ENCODE measurements at places on chromosomes 12 and 14.

- no peak for DNase-seq
Measured at GRCh38 chr14:101939646-101940170, 24.7 kb upstream of the DYNC1H1 start.

GRCh38 chr12:108021949-108022522 lies 107.1 kb upstream of the WSCD2 start:
- no peak for DNase-seq

DNA sequence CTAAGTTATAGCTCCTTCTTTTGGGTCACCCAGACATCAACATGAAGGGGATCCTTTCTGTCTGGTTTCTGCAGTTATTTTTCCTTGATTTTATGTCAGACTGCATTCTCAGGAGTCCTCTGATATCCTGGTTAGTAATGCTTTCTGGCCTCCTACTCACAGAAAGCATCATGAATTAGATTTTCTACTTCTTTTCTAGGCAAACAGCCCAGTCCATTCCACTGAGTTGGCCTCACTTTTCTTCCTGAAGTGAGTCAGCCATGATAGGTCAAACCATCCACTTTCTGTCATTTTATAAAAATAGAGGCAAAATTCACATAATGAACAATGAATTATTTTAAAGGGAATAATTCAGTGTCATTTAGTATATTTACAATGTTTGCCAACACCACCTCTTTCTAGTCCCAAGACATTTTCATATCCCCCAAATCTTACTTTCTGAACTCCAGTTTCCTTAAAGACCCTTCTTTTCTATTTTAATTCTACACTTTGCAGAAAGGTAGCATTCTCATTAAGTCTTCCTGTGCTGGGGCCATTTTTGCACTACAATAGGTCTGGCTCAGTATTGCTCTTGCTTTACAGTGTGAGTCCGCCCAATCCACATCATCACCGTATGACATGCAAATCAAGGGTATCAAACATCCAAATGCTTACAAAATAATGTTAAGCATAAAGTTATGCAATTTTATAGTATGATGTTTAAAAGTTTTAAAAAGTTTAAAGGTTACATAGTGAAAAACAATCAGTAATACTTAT lies 95.1 kb downstream of the UNC79 start:
- no peak for DNase-seq

- DNase-seq, result peak; percentile 28
Measured at GRCh38 chr14:23704890-23705289, 68.7 kb downstream of the DHRS2 start.

- DNase-seq, result no peak
Measured at GRCh38 chr12:124082687-124083086, 109.7 kb downstream of the ZNF664 start.

DNA sequence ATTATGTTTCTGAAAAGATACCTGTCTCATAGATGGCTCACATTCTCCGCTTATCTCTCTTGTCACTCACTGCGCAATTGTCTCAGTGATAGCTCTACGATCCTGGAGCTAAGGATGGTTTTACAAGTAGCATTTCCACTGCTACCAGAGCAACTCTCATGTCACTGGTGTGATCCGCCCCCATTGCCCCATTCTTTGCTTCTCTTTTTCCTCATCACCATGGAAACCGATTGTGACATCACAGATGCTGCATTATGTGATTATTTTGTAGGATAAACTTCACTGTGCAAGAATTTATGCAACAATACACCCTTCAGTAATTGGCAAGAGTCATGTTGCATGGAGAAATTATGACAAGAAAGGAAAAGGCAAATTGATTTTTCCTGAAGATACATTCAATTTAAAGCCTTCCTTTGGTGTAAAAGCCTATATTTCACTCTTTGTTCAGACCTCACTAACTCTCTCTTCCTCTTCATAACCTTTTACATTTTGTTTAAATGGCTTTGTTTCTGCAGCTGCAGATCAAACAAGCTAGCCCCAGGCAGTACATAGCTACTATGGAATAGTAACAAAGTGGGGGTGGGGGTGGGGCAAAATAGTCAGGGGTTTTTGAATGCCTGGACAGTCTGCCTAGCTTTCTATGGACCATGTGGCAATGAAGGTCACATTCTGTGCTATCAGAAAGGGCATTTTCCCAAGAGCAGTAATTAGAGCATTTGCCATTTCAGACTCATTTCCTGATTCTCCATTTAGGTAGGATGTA lies 539.8 kb downstream of the NRXN3 start:
- no peak for DNase-seq

- DNase-seq, result peak; percentile 16
Measured at GRCh38 chr12:10562306-10562933, 51.0 kb downstream of the MAGOHB start.

- no peak for DNase-seq
Measured at GRCh38 chr12:34163443-34163842, 141.1 kb downstream of the ALG10 start.

DNA sequence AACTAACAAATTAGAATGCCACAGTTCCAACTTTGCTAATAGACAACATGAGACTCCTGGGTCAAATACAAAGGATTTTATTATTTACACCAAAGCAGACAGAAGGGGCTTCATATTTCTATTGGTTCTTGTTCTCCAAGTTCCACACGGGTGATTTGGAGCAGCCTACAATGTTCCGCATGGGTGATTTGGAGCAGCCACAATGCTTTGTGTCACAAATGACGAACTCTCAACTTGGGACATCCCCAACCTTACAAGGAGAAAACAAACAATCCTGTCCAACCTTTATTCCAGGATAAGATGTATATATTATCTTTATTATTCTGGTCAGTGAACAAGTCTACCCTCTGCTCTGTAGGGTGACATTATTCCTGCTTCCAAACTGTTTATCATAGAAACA lies 694.3 kb upstream of the MGAT4C start:
- no peak for DNase-seq

DNA sequence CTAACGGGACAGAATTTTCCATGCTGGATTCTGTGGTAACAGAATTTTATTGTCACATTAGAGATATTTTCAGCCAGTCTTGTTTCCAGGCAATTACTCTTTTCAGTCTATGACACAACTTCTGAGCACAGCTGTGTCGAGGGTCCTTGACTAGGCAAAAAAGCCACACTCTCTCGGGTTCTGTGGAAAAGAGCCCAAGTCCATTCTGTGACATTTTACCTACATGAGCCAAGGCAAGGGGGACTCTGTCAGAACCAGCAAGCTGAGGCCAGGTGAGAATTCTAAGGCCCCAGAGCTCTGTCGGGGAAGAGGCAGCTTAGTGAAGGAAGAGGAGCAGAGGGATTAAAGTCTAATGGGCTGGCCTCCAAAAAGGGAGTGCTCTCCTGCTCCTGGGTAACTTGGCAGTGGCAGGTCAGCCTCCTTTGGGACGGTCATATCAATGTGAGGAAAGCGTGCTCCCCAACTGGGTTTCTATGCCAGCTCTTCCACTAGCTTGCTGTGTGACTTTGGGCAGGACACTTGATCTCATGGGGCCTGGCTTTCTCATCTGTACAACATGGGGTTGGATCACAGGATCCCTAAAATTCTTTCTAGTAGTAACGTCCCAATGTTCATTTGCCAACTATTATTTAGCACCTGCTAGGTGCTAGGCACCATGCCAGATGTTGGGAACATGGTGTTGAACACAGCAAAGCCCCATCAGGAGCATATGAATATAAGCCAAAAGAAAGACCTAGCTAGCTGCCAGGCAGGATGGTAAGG lies 16.0 kb upstream of the RIC8B start:
- DNase-seq, result no peak

- no peak for DNase-seq
Measured at GRCh38 chr14:79254069-79254775, 957.1 kb downstream of the DIO2 start.

- DNase-seq, result no peak
Measured at GRCh38 chr12:20483776-20484175, 115.4 kb downstream of the PDE3A start.

GRCh38 chr14:106209755-106210154 lies 683.4 kb downstream of the TMEM121 start:
- DNase-seq, result no peak

DNA sequence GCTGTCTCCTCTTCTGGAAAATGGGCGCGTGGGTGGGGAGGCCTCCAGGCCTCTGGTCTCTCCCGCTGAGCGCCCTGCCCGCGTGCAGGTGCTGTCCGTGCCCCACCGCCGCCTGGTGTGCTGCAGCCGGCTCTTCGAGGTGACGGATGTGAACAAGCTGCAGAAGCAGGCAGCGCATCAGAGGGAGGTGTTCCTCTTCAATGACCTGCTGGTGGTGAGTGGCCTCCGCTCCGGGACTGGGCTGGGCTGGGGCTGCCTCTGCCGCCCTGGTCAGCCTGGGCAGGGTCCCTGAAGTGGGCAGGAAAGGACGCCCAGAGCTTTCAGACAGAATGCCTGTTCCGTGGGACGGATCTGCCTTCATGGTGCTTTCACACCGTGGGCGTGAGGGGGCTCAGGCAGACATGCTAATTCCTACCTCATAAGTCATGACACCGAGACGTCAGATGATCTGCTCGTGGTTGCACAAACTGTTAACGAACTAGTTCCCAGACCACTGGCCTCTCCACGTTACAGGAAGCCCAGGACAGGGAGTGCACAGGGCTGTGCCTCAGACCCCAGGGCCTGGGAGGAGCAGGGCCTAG lies 50.5 kb downstream of the SLC6A12 start:
- DNase-seq, result no peak

DNA sequence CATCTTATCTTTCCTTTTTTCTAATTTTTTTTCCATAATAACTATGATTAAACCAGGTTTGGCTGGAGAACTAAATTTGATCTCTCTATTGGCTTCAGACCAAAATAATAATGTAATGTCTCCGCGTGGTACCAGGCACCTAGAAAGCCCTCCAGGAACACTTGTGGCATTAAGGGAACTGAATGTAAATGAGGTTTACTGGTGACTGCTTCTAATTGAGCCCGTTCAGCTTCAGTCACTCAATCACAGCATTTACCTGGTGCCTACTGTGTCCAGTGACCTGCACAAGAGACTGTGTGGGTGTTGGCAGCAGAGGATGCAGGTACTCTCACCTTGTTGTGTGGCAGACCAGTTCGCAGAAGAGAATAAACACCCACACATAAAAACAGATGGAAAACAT lies 302.5 kb downstream of the DPF3 start:
- no peak for DNase-seq

GRCh38 chr12:91109148-91109564 lies 2.1 kb downstream of the LUM start:
- DNase-seq, result no peak

- DNase-seq, result no peak
Measured at GRCh38 chr12:132244724-132245295, 84.6 kb downstream of the GALNT9 start.

GRCh38 chr14:92154283-92154942 lies 32.6 kb downstream of the CPSF2 start:
- no peak for DNase-seq

DNA sequence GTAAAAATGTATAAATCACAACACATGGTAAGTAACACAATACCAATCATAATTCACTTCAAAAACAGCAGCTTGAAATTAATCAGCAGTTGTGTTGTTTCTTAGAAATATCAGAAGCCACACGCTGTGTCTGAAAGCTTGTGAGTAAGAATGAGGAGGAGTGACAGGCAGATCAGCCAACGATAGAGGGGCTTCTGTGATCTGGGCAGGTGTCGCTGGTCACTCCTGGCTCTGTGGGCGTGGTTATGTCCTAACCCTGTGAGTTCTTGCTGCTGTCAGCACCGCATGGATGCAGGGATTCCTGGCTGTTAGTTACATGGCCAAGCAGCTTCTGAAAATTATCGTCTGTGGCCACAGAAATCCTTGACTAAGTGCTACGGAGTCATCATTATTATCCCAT lies 123.4 kb downstream of the SLC25A47 start:
- no peak for DNase-seq

DNA sequence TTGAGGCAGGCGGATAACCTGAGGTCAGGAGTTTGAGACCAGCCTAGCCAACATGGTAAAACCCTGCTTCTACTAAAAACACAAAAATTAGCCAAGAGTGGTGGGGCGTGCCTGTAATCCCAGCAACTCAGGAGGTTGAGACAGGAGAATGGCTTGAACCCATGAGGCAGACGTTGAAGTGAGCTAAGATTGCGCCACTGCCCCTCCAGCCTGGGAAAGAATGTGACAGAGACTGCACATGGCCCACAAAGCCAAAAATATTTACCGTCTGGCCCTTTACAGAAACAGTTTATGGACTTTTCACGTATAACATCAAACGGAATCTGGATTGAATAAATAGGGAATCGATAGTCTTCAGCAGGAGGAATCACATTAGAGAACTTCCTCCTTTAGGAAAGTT lies 3.5 kb downstream of the RSRC2 start:
- no peak for DNase-seq

GRCh38 chr14:54213536-54213935 lies 183.3 kb upstream of the CDKN3 start:
- DNase-seq, result no peak
